ENCODE measurements at places on chromosomes 7 and 10. TPM values are rescaled to one million over a fixed set of nuclear protein-coding genes. Genes with fewer than 3 reads are reported as not detected.

Gene SLC29A3
- total RNA-seq: 6.9 TPM

DNA sequence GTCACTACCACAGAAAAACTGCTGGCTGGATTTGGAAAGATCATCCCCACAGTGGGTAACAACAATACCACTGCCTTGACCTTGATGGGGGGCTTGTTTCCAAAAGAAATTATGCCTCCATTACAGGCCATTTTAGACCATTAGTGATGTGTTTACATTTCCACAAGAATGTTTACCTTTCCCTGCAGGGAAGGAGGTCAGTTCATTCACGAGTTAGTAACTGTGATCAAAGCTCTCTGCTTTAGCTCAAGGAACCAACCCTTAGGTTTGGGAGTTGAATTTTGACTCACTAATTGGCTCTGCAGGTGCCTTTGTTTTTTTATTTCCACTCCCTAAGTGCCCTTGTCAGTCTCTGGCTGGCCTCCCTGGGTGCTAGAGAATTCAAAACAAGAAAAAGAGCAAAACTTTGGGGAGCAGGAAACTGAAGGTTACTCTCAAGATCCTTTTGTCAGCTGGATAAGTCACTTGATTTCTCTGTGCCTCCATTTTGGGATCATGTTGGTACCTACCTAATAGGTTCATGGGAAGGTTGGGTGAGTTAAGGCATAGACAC, 41.1 kb upstream of the NUPR2 start:
- DNase-seq: no peak

Gene A1CF
- total RNA-seq: 0.29 TPM

- DNase-seq: no peak
Observed at GRCh38 chr10:114332301-114333192, 71.8 kb downstream of the AFAP1L2 start.

DNA sequence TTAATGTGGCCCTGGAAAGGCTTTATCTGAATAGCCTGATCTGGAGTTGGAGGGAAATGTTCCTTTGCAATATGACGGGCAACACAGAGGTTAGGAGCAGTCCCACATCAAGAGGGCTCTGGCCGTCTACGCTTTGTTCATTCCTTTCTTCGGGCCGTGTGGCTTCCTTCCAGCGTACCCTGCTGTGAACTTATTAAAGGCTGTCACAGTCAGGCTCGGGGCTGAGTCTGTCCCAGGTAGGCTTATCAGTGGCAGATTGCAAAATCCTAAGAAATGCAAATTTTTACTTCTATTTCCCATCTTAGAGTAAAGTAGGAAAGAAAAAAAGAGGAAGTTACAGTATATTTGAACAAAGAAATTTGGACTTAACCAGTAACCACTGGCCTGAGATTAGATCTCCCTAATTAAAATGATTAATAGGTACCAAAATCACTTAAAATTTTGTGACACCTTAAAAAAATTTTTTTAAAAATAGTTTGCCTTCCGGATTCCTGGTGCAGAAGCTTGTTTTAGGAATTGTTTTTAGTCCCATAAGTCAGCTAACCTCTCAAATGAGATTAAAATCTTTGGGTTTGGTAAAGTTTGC, 453.1 kb upstream of the MKI67 start:
- DNase-seq: no peak

Gene KCNH2
- total RNA-seq: 0.32 TPM

DNA sequence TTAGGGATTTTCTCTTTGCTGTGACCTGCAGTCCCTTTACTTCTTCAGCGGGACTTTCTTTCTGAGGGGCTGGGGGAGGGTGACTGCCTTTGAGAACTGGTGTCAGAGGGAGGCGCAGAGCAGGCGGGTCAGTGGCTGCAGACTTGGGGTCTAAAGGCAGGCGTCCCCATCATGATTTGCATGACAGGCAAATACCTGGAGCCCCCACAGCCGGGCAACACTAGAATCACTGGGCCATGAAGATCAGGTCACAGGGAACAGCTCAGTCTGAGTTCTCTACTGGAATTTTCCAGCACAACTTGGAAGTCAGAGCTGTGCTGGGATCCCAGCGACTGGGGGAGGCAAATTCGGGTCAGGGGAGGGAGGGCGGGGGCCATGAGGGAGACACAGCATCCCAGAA, 29.2 kb upstream of the PITRM1 start:
- no peak for DNase-seq

DNA sequence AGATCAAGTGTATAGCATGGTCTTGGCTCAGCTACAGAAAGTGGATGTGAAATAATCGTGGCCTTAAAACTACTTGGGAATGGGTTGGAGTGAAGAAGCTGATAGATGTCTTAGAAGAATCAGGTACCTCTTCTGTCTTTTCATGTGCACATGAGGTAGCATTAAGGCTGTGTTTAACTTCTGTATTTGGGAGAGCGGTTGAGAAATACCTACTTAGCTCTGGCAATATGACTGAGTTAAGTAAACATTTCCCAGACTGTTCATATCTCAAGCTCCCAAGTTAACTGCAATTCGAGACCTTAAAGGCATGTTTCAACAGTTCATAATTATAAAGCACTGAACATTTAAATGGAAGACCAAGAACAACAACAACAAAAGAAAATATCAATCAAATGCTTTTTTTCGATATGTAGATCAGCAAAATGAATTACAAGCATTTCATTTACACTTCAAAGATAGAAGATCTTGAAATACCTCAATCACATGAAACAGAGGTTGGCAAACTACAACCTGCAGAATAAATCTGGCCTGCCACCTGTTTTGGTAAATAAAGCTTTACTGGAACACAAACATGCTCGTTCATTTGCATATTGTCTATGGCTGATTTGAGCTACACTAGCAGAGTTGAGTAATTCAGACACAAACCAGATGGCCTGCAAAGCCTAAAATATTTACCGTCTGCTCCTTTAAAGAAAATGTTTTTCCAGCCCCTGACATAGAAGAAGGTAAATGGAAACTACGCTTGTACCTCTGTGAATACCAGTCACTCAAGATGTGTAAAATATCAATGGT, 337.1 kb upstream of the GLI3 start:
- no peak for DNase-seq

Gene NYAP1
- total RNA-seq: 1.2 TPM

DNA sequence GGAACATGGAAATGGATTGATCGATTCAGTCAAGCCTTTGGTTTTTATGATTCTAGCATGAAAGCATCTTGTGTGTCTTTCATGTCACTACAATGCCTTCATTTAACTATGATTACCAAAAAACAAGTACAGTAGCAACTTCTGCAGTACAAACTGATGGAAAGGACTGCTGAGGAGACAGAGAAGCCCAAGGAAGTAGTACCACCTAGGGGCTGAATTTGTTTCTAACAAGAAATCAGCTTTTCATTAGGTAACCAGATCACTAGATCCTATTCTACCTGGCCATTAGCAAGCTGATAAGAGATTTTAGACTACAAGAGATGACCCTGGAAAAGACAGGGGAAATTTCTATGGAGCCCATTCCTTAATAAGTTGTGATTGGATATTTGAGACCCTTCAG, 3.2 kb upstream of the IFIT1 start:
- no peak for DNase-seq

DNA sequence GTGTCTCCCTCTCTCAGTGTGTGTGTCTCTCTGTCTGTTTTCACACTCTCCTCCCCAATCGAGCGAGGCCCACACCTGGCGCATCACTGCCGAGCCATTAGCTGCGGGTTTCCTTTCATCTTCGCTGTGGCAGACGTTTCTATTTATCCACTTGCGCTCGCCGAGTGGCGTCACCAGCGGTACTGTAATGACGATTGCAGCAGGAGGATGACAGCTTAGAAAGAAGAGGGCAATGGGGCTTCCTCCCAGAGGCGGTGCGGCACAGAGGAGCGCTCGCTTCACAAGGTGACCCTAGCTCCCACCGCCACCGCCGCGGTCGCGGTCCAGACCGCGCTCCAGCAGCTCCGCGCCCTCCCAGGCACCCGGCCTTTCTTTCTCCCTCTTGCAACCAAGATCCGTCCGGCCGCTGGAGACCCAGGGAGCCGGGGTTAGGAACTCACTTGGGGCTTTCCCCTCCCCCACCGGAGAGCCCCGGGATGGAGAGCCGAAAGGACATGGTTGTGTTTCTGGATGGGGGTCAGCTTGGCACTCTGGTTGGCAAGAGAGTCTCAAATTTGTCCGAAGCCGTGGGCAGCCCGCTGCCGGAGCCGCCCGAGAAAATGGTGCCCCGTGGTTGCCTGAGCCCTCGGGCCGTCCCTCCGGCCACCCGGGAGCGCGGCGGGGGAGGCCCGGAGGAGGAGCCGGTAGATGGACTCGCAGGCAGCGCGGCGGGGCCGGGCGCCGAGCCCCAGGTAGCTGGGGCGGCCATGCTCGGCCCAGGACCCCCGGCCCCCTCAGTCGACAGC, at the start of gene EVX1:
TSS of gene EVX1 (plus strand) at position 248 of the 785 bp plus-strand sequence. CDS start at position 477, 229 bp downstream.
- DNase-seq: no peak

- DNase-seq: no peak
Observed at GRCh38 chr7:96426685-96427084, 104.8 kb upstream of the SLC25A13 start.

Gene GIMAP5
- 26.6 TPM for total RNA-seq

DNA sequence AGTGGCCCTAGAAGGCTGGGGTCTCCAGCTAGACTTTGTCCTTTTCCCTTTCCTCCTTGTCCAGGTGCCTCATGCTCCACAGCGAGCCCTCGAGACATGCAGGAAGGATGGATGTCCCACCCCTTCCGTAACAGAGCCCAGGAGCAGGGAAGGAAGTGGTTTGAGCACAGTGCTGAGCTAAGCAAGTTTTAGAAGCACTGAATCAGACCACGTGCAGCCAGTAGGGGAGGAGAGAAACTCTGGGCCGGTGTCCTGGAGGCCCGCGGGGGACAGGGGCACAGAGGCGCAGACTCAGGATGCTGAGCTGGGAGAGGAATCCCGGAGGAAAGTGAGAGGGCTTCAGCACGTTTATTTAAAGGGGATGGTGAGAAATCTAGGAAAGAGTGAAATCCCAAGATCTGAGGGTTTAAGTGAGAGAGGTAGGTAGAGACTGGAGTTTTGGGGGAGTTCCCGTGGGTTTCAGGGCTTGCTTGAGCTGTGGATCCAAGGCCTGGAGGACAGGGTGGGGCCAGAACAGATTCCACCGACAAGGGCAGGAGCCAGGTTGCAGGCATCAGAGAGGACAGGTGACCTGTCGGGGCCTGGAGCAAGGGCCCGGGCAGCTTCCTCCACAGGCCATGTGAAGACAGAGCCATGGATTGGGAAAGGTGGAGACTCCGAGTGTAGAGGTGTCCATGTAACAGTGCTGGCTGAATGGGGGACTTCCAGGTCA, 4.4 kb upstream of the IRF5 start:
- peak; percentile 75 for DNase-seq

GRCh38 chr10:128781637-128782036, 655.4 kb upstream of the MKI67 start:
- DNase-seq: no peak

DNA sequence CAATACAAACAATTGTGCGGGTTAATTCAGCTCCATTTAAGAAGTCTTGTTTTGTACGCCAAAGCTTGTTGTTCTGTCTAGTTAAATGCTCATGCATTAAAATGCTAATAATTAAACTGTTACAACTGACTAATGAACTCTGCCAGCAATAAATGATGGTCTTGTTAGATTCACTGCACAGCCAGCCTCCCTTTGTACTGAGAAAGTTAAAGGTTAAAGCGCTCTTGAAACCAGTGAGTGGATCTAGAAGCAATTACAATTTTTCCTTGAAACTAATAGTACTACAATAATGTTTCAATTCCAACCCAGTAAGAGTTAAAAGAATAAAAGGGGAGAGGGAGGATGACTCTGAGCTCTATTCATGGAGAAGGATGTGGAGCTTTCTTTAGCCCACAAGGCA, 233.0 kb downstream of the EMX2 start:
- no peak for DNase-seq

DNA sequence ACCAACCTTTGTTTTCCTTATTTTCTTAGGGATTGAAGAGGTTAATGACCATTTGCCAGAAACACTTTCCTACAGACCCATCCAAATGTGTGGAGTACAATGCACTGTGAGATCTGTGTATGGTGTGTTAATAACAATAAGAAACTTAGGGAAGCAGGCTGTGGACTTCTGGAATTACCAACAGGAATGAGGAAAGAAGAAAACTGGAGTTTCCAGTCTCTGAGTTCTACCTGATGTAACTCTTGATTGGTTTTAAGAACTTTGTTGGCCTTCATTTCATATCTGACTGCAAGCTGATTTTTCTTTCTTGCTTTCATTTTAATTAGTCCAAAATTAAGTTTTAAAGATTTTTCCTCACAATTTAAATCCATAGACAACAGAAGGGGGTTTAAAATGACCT, 43.5 kb downstream of the PRPF18 start:
- DNase-seq: no peak

Gene CYP3A4
- total RNA-seq: 0.26 TPM

Gene ATG9B
- total RNA-seq: not detected

GRCh38 chr7:47367369-47367768, 214.5 kb downstream of the TNS3 start:
- no peak for DNase-seq

Gene ZNF777
- 9.2 TPM for total RNA-seq

DNA sequence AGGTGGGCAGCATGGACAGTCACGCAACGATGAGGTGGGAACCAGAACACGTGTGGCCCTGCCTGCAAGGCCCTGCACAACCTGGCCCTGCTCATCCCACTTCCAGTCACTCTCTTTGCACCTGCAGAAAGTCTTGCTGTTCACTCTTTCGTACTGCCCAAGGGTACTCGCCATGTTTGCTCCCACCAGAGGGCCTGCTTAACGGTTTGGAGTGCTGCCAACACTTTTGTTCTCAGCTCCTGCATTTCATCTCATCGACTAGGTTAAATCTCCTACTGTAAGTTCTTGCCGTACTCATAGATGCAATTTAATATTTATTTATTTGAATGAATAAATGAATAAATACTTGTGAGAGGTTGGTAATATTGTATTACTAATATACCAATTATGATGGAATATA, 315.3 kb downstream of the SDK1 start:
- no peak for DNase-seq

DNA sequence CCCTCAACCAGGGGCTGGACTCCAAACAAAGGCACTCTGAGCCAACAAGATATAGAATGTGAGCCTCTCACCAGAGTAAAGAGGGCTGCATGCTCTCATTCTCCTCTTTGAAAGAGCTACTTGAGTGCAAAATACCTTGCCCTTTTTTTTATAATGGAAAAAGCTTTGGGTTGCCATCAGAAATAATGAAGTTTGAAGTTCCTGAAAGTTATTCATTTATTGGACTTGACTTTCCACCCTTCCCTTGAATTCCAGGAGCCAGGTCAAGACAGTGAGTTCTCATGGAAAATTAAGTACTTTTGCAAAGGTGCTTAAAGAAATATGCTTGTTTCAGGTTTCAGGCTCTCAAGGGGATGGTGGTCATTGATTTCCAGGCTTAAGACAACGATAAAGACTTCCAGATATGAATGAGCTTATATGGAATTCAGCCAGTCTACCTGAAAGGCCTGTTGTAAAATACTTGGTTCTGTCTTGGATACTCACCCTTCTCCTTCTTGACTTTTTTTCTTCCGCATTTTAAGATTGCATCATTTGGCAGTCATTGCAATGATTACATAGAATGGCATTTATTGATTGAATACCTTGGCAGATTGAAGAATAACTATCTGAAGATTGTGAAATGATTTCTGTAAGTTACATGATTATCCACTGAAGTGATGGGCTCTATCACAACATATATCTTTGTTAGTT, 696.4 kb downstream of the INHBA start:
- no peak for DNase-seq

Gene ITGA8
- total RNA-seq: 7.1 TPM

Gene CHN2
- 11.0 TPM for total RNA-seq
